ENCODE measurements at places on chromosomes 1 and 21.

DNA sequence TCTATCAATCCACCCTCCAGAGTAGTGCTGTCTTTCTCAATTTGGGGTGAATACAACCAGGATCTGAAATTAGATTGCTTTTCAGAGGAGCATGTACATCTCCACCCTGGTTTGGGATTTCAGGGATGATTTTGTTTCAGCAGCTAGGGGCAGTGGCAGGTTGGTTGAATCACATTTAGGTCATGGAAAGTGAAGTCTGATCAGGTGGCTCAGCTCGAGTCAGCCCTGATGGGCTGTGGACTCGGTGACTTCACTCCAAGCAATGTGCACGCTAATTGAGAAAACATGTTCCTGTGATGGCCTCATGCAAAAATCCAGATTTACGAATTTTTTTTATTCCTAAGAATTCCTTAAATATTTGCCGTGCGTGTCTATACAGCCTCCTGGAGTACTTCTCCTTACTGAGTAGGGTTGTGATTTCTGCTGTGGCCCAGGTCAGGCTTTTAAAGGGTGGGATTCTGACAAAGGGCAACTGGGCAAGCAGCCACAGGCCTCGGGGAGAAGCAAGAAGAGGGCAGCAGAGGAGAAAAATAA is 7.5 kb downstream of the NGF start:
- no peak for DNase-seq

DNA sequence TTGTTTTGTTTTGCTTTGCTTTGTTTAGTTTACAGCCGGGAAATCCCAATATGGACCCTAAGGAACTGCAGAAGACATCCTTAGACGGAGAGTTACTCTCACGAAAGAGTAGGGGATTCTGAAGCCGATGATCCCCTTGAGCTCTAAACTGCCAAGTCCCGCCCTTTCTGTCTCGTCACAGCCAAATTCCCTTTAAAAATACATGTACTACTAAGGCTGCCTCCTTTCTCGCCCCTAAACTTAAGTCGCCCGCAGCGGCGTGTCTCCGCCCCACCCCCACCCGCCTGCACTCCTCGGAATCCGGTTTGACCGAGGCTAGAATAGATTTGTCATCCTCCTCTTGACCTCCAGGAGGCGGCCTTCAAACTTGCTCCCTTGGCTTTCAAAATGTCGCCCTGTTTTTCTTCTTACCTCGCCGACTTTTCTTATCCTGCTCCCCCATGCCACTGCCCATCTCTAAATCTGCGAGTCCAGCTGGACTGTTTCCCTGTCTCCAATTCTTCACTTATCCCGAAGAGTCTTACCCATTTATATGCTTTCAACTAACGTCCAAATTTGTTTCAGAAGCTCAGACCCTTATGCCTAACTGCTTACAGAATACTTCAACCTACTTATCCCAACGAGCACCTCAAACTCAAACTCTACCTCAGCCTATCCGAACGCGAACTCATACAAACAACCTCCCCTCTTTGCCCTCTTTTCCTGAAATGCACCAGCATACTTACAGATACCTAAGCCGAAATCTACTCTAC is 10.9 kb upstream of the BOLA1 start:
- DNase-seq = peak; percentile 88

DNA sequence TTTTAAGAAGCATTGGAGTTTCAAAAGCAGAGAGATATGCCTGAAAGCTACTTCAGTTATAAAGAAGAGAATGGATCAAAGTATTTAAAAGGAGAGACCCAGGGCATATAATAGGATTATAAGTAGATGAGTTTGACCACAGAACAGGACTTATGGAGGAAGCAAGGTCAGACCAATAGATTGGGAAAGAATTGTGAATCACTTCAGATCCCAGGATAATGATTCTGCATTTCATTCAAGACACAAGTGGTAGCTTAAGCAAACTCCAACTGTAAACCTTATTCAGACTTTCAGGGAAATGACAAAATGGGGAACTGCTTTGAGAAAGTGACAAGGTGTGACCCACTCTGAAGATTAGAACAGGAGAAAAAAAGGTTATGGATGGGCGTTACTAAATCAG is 18.9 kb upstream of the OR10J5 start:
- no peak for DNase-seq

DNA sequence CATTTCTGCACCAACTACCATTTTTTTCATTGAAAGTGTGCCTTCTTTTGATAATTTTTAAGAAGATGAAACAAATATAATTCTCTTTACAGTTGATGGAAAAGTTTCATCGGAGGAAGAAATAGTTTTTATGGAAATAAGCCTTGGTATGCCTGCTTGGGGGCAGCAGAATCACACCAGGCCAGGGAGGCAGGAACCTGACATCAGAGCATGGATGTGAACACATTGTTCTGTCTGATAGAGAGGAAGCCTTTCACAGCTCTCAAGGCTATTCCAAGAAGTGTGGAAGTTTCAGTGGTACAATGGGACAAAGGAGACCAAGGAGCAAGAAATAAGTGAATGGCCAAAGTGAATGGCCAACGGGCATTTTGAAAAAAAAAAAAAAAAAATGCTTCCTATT is 162.2 kb upstream of the KCNK2 start:
- no peak for DNase-seq

DNA sequence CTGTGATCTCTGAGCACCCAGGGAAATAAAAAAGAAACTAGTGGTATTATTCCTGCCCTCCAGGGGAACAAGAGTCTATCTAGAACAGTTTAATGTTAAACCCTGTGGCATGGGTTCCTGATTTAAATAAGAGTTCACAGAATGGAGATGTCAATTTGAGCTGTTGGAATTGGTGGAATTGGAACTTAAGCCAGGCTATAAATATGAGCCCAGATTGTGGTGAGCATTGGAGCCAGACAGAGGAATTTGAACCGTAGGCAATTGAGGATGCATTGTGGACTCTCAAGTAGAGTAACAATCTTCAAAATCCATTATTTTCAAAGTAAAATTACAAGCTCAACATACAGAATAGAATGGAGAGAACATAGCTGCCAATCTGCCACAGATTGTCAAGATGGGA is 98.2 kb downstream of the NEK7 start:
- no peak for DNase-seq

- no peak for DNase-seq
These were observed 12.9 kb upstream of the SLAMF7 start for GRCh38 chr1:160726114-160726497.

All from activated CD4-positive, alpha-beta memory T cell treated with anti-CD3 and anti-CD28 coated beads, Interleukin-2, amount 10 ng/mL, durations not matched to agents 7 days and 5 days (primary cell).